ENCODE measurements at places on chromosomes 5 and 9.

DNA sequence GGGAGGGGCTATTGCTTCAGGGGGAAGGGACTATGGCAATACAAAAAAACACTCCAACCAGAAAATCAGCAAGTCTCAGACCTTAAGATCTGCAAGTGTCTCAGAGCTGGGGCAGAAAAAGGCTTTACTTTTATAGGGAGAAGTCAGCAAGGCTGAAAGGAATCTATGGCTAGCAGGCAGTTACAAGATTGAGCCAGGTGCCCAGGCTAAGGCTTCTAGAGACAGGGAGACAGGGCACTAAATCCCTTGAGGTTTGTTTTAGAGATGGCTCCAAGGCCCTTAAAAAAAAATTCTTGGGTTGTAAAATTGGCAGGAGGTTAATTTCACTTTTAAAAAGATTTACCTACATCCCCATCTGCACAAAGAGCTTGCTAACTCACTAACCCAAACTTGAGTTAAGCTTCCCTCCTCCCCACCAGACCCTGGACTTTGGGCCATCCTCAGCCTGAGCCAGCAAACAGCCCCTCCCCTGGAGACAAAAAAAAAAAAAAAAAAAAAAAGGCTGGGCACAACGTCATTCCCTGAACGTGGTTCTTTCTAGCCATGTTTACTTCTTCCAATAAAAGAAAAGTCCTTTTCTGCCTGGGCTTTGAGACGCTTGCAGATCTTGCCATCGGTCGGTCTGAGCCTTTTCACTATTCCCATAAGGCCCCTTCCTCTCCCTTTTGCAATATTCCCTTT lies 17.9 kb downstream of the NIPAL4 start:
- no peak for DNase-seq

- no peak for DNase-seq
These were observed 41.4 kb downstream of the AGTPBP1 start for GRCh38 chr9:85700330-85700729.

GRCh38 chr9:123998970-123999621 lies 12.5 kb upstream of the LHX2 start:
- no peak for DNase-seq

- DNase-seq = no peak
These were observed 28.8 kb downstream of the LPCAT1 start for GRCh38 chr5:1494780-1495524.
